ENCODE measurements at places on chromosomes 2 and 18.

- DNase-seq, result no peak
These were observed 834.5 kb upstream of the ID2 start for GRCh38 chr2:7847321-7847720.

DNA sequence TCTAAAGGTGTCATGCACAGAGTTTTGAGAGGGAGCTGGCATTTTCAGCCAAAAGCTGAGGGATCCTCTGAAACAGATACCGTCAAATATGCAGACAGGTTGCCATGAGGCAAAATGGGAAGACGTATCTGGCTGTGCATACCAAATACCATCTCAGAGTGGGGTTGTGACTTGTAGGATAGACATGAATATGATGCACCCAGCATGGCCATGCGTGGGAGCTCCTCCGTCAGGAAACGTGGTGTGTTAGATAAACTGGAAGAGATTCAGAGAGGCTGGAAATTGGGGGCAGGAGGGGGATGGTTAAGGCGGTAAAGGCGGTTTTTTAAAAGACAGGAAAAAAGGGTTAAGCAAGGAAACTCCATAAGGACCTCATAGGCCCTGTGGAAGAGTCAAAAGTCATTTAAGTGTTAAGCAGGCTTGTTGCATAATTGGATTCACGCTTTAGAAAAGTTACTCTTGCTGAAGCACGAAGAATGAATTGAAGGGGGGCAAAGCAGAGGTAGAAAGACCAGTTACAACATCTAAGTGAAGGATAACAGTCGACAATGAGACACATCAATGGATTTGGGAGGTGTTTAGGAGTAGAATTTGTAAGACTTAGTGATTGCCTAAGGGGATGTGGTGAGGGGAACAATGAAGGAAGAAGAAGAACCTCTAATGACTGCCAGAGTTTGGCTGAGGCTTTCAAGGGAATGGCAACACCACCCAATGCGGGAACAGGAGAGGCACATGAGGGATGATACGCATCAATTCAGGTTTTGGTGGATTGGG is 139.6 kb upstream of the CTAGE1 start:
- no peak for DNase-seq

GRCh38 chr2:224190936-224191270 is 151.8 kb upstream of the SERPINE2 start:
- no peak for DNase-seq

DNA sequence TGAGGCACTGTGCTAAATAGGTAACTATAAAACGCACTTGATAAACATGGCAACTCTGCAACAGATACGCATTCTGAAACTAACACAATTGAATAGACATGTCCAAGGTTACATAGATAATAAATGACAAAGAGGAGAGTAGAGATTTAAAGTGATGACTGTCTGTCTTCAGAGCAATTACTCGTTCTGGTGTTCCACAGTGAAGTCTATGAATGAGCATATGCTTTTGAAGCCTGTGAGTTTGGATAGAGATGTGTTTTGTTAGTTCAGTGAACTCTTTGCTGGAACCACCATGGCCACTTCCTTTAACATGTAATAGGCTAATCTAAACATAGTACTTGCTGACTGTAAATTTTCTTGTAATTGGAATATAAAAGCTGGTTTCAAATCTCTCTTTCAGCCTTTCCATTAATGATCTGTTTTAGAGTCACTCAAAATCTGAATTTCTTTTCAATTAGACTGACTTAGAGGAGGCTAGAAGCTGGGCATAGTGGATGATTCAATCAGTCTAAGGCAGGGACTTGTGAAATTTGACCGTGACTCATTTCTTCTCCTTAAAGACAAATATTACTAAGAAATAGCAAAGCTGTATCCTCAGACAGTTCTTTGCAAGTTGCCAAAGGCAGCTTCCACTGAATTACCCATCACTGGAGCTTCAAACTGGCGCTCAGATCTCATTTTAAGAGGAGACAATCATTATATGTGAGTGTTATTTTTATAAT is 1130.1 kb upstream of the CELF4 start:
- no peak for DNase-seq

- no peak for DNase-seq
These were observed 103.6 kb upstream of the SERPINE2 start for GRCh38 chr2:224142397-224143312.

DNA sequence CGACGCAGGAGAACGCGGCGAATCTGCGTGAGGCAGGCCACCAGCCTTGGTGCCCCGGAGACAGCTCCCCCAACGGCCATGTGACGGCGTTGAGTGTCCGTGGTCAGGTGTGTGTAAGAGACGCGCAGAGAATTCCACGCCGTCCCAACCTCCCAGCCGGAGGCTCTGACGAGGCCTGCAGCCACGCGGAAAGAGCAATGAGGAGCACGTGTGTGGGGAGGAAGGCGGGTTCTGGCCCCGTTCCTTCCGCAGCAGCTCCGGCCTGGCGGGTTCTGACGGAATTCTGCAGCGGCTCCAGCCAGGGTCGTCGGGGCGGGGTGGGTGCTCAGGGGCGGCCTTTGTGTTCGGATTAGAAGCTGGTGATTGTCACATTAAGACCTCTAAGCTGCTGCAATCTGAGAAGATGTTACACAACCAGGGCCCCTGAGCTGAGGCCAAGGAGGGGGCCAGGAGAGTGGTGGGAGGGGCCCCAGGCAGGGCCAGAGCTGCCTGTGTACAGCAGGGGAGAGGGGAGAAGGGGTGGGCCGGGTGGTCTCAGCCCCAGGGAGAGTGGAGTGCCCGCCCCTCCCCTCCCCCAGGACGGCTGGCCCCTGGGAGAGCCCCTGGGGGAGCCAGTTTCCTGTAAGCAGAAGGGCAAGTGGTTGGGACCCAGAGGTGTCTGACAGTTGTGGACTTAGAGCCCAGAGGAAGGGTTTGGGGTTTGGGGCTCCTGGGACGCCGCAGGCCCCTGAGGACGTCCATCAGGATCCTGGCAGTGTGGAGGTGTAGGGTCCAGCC is 5.1 kb upstream of the GAL3ST2 start:
- peak; percentile 74 for DNase-seq

DNA sequence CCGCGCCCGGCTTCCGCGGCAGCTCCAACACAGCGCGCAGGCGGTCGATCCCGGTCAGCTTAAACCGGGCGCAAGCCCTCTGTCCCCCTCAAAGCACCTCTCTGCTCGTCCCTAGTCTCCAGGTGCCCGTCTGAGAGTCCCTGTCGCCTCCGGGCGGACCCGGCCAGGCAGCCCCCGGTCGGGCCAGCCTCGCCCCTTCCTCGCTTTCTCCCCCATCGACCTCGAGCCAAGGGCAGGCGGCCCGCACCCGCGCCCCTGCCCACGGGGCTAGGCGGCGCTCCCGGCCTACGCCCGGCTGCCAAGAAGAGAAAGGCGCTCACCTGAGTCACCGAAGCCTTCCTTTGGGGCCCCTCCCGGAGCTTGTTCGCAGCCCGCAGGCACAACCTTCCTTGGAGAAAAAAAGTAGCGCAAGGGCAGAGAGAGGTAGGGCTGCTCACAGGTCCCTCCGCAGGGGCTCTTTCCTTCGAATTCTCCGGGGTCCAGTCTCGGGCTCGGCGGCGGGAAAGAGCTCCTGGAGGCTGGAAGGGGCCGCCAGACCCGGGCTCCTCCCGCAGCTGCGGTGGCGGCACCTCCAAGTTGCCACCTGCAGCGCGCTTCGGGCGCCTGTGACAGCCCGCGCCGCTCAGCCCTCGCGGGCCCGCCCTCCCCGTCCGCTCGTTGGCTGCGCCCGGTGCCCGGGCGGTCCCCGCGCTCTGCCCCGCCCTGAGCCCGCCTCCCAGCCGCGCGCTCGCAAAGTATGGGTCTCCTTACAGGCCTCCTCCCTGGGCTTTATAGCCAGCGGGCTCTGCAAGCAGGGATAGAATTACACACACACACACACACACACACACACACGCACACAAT is 86.5 kb upstream of the EPB41L3 start:
- DNase-seq, result no peak

GRCh38 chr2:218748741-218749441 is 33.1 kb upstream of the CYP27A1 start:
- peak; percentile 24 for DNase-seq

- DNase-seq, result no peak
These were observed 290.1 kb downstream of the SRBD1 start for GRCh38 chr2:45320956-45321355.

- no peak for DNase-seq
These were observed 47.4 kb upstream of the KDM3A start for GRCh38 chr2:86393521-86394491.

DNA sequence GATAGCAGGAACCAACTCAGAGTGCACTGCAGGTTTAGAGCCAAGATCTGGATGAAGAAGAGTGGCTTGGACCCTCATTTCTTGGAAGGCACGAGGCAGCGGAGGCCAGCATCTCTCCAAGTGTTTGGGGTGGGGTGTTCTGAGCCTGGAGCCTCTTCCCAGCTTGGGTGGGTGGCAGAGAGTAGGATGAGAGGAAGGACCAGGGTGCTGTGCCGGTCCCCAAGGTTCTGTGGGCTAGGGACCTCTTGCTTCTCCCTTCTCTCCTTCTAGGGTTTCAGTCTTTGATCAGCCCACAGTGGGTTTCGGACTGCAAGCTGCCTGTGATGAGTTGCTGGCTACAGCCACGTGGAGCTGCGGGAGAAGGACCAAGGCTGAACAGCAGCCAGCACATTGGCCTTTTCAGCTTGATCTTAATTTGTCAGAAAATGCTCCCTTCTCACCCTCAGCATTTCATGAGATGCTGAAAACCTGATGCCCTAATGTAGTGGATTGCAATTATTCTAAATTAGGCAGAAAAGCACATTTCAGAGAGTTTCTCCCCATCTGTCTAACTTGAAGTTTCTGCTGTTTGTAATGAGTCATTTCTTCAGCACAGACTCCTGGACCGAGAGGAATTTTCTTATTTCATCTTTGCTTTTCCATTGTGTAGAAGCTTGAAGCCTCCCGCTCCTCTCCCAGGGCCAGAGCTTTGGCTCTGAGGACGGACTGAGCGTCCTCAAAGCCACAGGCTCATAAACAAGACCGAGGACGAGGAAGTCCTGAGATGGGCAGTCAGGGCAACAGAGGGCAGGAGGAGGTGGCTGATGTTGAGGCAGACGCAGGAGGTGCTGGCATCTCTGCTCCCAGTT is 99.1 kb upstream of the HDAC4 start:
- DNase-seq, result no peak

- DNase-seq, result no peak
These were observed 95.0 kb downstream of the TMEM17 start for GRCh38 chr2:62410926-62411456.

DNA sequence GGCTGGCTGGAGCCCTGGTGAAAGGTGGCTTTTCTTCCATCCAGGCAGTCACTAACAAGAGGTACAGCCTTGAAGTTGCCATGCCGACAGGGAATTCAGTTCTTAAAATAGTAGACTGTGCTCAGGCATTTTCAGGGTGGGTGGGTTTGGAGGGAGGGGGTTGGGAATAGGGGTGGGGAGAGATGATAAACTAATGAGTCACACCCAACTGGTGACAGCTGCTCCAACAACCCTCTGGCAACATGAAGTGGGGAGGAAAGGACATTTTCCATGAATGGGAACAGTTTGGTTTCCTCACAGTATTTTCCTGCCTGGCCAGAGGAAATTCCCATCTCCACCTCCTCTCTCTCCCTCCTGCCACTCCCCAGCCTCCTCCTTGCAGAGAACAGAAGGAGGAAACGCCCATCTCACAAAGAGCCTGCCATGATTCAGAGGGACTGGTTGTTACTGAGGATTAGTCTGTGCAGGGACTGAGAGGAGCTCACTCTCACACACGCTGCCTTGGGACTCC is 113.0 kb upstream of the SLC1A4 start:
- no peak for DNase-seq

- no peak for DNase-seq
These were observed 1357.9 kb upstream of the CELF4 start for GRCh38 chr18:38923540-38923939.

- DNase-seq, result no peak
These were observed 470.8 kb downstream of the DLGAP1 start for GRCh38 chr18:3984163-3984757.

GRCh38 chr2:217269701-217270484 is 410.0 kb upstream of the TNP1 start:
- no peak for DNase-seq

DNA sequence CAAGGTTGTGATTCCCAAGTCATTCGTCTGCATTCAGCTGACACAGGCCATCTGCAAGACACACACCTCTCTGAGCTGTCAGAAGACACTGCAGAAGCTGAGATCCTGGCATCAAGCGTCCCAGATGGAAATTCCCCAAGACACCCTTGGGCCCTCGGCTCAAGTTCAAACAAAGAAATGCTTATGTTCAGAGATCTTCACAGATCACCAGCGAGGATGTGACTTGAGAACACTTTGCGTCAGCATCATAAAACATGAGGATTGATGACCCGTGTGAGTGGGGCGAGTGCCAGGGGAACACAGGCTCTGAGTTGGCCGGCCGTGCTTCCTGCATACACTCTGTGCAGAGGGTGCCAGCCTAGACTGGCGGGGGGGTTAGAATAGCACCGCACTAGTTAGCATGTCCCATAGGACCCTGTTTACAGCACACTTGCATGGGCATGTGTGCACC is 36.8 kb downstream of the KCNIP3 start:
- DNase-seq, result no peak

DNA sequence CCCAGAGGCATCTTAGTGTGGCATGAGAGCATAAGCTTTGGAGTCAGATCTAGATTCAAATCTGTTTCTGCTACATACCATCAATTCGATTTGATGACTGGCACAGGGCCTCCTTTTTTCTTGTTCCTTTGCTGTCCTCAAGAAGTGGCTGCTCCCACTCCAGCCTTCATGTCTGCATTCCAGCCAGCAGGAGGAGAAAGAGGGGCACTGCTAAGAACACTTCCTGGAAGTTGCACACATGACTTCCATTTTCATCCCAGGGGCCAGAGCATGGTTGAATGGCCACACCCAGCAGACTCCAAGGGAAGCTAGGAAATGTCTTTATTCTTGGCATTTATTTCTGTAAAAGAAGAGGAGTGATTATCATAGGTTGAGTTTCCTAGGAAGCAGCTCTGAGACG is 50.4 kb downstream of the EML6 start:
- peak; percentile 22 for DNase-seq

DNA sequence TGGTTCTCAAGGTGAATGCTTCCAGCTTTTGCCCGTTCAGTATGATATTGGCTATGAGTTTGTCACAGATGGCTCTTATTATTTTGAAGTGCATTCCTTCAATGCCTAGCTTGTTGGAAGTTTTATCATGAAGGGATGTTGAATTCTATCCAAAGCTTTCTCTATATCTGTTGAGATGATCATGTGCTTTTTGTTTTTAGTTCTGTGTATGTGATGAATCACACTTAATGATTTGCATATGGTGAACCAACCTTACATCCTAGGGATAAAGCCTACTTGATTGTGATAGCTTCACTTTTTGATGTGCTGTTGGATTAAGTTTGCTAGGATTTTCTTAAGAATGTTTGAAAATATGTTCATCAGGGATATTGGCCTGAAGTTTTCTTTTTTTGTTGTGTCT is 112.1 kb downstream of the MBD2 start:
- DNase-seq, result no peak

DNA sequence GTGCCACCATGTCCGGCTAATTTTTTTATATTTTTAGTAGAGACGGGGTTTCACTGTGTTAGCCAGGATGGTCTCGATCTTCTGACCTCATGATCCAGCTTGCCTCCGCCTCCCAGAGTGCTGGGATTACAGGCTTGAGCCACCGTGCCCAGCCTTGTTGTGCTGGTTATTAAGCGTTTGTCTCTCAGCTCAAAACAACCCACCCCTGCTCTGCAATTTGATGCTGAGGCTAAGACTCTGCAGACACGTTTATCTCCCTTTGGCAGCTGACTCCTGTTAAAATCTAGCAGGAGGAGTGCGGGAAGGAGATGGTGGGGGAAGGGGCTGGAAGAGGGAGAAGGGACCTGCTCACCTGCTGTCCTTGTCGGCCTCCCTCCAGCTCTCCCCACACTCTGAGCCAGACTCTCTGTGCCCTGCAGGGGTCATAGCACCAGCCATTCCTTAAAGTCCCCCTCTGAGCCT is 29.9 kb upstream of the IMPA2 start:
- DNase-seq, result no peak

- DNase-seq, result no peak
These were observed 240.4 kb downstream of the PLCL1 start for GRCh38 chr2:198044777-198045176.
